ENCODE measurements at places on chromosomes 2 and 18.

DNA sequence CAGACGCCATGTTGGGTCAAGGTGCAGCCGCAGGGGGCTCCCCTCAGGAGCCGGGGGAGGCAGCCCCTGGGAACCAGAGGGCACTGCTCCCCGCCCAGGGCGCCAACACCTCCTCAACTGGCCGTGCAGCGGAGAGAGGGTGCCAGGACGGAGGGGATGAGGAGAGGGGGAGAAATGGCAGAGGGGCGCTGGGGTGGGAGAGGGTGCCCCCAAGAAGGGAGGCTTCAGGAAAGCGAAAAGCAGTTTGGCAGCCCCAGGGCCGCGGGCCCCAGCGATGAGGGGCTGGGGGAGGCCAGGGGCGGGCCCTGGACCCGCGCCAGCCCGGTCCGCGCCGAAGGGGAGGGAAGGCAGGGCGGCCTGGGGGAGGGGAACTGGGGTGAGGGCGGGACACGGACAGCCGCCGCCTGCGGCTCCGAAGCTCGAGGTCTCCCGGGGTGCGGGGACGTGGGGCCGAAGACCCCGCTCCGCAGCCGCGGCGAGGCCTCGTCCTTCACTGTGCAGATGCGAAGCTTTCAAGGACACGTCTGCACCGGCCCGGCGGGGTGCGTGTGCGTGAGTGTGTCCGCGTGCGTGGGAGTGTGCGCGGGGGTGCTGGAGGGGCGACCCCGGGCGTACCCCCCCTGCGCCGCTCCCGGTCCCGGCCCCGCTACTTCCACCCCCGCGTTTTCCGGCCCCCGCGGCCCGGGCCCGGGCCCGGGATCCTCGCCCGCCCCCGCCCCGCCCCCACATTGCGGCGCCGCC, 1.4 kb downstream of the DNMT3A start:
- DNase-seq, result peak; percentile 58

DNA sequence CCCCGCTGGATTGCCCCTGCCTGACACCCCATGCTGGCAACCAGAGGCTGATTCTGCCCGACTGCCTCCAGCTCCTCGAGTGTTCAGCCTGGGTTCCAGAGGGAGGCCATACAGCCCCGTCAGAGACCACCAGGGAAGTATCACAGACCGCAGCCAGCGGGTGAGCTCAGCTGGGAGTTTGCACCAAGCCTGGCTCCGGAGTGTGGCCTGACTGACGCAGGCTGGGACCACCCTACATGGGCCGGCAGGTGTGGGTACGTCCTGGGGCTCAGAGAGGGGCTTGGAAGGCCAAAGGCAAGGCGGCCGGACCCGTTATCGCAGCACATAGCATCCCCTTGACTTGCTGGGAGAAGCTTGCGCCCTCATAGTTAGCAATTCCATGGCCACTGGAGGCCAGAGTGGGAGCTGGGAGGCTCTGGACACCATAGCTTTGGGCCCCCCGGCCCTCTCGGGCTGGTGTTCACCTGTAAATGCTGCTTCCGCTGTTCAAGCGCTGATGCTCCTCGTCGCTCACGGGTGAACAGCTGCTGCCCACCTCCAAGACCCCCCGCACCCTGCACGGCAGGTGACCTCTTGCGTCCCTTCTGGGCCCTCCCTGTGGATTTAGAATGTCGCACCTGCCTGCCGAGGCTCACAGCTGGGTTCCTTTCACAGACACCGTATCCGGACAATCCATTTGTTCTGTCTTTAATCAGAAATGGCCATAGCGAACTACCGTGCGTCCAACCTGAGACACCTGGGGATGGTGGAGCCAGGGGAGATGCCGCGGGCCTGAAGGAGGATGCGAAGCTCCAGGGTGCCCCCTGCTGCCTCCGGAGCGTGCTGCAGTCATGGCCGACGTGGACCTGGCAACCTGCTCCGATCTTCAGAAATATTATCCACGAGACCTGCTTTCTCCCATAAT, 31.2 kb upstream of the SLC66A3 start:
- peak; percentile 78 for DNase-seq

DNA sequence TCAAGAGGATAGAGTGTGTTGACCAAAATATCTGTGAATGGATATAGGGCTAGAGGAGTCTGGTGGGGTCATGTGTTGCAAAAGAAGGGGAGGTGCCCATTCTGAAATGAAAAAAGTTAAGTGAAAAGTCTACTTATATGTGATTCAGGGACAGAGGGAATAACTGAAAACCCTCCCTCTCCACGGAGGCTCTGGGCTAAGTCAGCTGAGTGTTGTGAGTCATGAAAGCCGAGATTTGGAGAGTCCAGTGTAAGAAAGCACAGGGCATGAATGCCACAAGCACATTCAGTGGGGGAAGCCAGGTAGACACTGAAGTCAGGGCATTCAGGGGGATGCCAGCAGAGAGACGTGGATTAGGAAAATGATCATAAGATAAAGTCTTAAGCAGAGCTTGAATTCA, 871.9 kb downstream of the TSN start:
- no peak for DNase-seq

DNA sequence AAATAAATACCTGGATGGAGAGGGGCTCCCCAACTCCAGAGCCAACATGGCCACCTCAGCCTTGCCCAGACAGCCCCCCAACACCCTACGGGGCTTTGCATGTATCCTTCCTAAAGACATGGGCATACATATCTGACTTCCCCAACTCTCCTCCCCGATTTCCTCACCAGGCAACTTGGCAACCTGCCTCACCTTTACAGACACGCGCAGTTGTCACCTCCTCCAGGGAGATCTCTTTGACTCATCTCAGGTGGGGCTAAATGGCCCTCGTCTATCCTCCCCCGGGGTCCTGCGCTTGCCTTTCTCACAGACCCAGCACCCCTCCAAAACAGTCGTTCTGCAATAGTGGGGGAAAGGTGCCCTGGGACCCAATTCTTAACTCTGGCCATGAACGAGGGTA, 10.6 kb upstream of the BIN1 start:
- DNase-seq, result no peak

DNA sequence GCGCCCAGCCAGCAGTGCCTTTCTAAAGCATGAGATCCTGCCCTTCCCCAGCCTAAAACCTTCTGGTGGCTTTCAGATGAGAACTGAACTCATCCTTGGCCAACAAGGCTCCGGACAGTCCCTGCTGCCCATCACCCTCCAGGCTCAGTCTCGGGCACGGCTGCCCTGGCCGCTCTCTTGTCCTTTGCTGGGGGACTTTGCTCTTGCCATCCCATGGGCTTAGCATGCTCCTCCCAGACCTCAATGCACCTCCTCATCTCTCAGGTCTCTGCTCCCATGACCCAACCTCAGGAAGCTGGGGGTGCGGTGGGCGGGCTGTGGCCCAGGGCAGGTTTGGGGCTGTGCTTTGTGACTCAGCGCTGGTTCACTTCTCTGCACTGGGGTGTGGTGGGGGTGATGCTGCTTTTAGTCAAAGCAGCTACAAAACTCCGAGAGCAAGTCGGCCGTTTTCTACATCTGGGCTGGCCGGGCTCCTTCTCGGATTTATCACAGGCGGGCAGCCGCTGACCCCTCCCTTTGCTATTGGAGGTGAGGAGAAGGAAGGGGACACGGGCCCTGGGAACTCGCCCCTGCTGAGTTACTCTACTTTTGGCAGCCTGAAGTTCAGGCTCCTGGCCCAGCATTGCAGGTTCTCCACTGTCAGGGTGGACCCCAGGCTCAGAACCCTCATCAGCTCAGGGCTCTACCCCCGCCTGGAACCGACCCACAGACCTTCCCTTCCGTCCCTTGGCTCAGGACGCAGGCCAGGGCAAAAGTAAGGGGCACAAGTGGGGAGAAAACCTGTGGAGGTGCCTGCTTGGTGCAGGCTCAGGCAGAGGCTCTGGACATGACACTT, 90.6 kb upstream of the TAF1B start:
- peak; percentile 87 for DNase-seq

GRCh38 chr18:29321561-29321960, 1144.6 kb upstream of the CDH2 start:
- no peak for DNase-seq

DNA sequence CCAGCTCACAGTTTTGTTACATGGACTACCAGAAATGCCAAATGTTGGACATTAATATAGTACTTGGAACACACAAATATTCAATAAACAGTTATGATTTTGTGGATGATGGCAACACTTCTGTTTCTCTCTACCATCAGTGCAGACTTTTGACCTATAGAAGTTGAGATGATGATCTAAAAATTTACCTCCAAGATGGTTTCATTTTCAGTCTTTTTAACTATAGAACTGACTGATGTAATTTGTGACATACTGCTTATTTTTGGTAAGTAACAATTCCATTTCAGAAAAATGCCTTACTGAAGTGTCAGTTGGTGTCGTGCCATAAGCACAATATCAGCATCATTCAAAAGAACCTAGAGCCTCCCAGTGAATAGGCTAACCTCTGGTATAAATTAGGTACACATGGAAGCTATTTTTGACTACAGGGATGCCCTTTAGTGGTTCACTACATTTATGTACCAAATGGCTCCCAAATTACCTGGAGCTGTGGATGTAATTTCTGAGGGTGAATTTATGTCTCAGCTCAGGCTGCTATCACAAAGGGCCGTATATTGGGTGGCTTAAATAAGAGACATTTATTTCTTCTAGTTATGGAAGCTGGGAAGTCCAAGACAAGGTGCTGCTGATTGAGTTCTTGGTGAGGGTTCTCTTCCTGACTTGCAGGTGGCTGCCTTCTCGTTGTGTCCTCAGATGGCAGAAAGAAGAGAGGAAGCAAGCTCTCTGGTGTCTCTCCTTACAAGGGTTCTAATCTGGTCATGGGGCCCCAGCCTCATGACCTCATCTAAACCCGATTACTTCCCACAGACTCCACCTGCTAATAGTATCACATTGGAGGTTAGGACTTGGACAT, 66.5 kb downstream of the ALPK2 start:
- no peak for DNase-seq

DNA sequence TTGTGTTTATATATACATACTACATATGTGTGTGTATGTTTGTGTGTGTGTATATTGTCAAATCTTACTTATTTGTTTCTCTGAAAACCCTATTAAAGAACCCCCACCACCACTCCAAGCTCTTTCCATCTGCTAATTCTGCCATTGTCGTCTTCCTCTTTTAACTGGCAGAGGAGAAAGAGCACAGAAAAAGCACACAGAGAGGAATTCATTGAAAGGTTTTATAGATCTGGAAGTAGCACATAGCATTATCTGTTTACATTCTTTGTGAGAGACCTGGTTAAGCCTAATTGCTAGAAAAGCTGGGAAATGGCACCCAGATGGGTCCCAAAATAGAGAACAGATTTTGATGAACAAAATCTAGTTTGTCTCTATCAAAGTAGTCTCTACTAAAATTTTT, 800.0 kb upstream of the PIK3C3 start:
- DNase-seq, result no peak

DNA sequence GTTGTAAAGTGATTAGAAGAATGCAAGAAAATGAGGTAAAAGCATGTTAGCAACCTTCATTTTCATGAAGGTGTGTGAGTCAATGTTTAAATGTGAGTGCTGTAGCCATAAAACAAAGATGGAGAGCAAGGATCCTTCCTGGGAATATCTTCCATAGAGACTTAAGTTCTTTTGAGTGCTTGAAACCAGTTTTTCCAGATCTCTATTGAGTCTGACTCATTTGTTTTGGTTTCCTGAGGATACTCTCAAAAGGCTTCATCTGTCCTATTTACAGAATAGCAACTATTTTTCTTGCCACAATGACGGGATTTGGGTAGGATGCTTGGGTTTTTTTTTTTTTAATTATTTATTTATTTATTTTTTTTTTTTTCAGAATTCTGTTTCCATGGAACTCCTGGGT, 45.9 kb upstream of the ASB1 start:
- DNase-seq, result no peak

- DNase-seq, result no peak
Observed at GRCh38 chr2:181984814-181985631, 630 bp upstream of the PPP1R1C start.

- DNase-seq, result no peak
Observed at GRCh38 chr2:65407240-65407639, 25.2 kb downstream of the SPRED2 start.

GRCh38 chr2:149463328-149464002, 124.1 kb downstream of the MMADHC start:
- no peak for DNase-seq

DNA sequence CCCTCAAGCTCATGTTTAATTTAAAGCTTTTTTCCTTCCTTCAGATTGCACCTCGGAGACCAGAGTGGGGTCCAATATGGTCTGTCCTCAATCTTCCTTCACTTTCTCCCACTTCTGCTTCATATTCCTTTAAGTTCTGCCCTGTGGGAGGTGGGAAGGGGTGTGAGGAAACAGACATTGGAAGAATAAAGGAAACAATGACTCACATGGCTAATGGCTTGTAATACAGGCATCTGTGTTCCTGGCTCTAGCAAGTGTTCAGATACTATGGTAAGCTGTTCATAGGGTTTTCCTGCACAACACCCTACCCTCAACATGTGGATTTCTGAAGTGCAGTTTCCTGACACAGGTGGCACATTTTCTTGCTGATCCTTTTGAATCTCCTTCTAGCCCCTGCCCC, 209.5 kb downstream of the PIK3C3 start:
- DNase-seq, result no peak

DNA sequence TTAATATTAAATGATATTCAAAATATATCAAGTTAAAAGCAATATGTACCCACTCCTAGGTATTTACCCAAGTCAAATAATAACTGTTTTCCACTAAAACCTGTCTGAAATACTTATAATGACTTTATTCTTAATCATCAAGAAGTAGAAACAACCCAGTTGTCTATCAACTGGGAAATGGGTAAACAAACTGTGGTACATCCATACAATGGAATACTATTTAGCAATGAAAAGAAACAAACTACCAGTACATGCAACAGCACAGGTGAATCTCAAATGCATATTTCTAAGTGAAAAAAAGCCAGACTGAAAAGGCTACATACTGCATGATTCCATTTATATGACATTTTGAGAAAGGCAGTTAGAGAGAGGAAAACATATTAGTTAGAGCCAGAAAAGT, 559.9 kb downstream of the MBD2 start:
- DNase-seq, result no peak

GRCh38 chr2:127012868-127013267, 94.1 kb downstream of the BIN1 start:
- DNase-seq, result no peak

- no peak for DNase-seq
Observed at GRCh38 chr2:41400088-41400665, 647.6 kb upstream of the PKDCC start.

DNA sequence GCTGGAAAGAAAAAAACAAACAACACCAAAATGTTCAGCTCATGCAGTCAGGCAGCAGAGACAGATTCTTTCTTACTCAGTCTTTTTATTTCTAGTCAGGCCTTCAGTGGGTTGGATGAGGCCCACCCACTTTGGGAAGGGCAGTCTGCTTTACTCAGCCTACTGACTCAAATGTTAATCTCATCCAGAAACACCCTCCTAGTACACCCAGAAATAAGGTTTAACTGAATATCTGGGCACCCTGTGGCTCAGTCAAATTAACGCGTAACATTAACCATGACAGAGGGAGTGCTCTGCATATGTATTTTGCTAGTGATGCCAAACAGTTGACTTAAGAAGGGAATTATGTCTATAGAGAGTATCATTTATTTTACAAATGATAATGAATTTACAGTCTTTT, 401.6 kb downstream of the PARD3B start:
- DNase-seq, result no peak

GRCh38 chr2:233764264-233764663, 4.2 kb downstream of the UGT1A1 start:
- DNase-seq, result no peak

- peak; percentile 71 for DNase-seq
Observed at GRCh38 chr2:239326831-239327535, 73.8 kb downstream of the HDAC4 start.

GRCh38 chr2:192194866-192195547, at the start of gene TMEFF2:
TMEFF2 (minus strand) TSS chr2:192194933; CDS start chr2:192194524, 409 bp downstream.
- peak; percentile 63 for DNase-seq

Measured in stimulated activated naive CD8-positive, alpha-beta T cell treated with anti-CD3 and anti-CD28 coated beads, Interleukin-15, Interleukin-2, amounts not matched to agents 100 U/mL and 50 U/mL, for 24 hours (primary cell).